ENCODE measurements at places on chromosomes 7 and 10.

DNA sequence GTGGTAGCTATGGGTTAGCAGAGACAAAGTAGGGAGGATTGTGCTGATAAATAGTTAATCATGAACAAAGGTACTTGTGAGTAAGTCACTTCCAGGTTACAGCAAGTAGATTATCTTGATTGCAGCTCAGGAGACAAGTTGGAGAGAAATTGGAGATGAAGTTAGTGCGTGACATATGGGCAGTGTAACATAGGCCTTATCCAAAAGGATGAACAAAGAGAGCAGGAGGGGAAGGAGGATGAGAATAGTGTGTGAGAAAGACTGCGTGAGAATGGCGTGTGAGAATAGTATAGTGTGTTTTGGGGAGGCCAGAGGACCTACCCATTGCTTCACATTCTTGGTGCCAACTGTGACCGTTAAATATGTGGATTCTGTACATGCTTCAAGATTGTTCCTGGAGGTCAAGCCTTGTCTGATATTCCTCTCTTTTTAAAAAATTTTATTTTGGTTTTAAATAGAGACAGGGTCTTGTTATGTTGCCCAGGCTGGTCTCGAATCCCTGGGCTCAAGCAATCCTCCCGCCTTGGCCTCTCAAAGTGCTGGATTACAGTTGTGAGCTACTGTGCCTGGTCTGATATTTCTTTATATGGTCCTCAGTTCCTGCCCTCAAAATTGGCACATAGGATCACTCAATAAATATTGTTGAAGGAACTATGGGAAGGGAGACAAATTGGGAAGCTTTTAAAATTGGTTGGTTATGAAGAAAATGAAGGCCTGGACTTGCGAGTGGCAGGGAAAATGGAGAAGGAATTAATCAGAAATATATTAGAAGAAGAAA, 3.2 kb downstream of the VCL start:
- no peak for DNase-seq

DNA sequence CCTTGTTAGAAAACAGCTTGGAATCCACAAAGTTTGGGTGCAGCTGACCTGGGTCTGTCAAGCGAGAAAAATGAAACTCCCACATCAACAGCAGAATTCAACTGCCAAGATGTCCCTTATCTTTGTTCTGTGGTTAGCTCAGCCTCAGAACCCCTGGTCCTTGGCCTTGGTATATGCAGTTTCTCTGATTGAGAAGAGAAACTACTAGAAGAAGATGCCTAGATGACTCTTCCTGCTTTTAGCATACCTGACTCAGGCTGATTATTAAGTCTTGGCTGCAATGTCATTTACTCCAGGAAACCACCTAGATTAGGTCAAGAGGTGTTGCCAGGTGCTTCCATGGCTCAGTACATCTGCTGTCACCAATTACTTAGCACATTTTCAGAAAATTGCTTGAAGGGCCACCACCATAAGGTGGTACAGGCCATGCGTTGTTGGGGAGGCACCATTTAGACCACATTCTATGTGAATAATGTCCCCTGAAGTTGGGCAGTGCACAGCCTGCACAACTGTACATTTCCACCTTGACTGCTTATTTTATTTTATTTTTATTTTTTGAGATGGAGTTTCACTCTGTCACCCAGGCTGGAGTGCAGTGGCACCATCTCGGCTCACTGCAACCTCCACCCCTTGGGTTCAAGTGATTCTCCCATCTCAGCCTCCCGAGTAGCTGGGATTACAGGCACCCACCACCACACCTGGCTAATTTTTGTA, 59.4 kb upstream of the ZNF438 start:
- no peak for DNase-seq

DNA sequence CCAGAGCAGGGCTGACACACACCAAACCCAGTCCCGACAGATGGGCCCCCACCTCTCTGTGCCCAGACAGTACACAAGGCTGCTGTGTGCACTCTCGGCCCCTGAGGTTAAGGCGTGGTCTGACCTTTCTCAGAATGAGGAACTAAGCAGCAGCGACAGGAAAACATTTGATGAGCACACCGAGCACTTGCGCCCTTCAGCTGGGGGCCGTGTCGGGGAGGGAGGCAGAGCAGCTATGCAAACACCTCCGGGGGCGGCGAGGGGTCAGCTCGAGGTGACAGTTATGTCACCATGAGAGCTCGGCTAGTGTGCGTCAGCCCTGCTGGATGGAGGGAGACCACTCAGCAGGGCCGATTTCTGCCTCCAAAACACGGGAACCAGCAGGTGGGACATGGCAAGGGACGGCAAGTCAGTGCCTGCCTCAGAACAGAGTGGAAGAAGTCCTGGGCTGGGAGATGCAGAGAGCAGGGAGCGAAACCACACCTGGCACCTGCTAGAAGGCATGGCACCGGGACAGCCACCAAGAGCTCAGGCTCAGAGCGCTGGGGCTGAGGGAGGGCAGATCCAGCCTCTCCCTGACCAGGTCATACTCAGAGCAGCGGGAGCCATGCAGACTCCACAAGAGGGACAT, 57.4 kb downstream of the CHST15 start:
- DNase-seq = no peak

DNA sequence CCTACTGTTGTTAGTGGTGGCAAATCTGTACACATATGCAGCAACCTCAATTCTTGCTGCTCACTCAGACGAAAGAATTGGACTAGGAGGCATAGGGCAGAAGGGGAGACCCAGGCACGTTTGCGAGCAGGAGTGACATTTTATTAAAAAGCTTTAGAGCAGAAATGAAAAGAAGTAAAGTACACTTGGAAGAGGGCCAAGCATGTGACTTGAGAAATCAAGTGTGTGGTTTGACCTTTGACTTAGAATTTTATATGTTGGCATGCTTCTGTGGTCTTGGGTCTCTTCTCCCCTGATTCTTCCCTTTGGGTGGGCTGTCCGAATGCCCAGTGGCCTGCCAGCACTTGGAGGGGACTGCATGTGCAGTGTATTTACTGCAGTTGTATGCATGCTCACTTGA, 205.5 kb upstream of the SEMA3D start:
- no peak for DNase-seq

DNA sequence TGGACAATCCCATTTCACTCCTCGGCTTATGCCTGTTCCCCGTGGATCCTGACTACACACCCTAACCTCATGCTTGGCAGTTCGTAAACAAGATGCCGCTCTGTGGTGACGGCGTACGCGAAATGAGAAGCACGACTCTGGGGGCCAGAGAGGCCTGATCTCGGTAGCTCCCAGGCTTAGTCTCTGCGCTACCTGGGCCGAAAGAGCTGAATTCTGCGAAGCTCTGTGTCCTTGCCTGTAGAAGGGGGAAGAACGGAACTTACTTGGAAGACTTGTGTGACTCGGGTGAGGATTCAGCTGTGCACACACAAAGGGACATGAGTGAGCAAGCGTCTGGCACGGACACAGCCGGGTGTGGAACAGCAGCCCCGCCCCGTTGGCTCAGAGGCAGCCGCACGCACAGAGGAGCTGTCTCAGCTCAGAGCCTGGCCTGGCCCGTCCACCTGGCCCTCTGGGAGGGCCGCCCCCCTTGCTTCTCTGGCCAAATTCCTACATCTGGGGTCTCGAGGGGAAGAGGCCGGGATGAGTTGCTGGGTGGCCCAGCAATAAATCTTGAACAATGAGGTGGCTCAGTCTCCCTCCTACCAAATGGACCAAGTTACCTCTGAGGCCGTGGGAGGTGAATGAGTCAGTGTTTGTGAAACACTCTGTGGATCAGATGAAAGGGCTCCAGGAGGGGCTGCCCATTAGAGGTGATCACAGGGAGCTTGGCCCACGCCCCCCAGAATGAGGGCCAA, 83.8 kb downstream of the PDGFA start:
- no peak for DNase-seq

DNA sequence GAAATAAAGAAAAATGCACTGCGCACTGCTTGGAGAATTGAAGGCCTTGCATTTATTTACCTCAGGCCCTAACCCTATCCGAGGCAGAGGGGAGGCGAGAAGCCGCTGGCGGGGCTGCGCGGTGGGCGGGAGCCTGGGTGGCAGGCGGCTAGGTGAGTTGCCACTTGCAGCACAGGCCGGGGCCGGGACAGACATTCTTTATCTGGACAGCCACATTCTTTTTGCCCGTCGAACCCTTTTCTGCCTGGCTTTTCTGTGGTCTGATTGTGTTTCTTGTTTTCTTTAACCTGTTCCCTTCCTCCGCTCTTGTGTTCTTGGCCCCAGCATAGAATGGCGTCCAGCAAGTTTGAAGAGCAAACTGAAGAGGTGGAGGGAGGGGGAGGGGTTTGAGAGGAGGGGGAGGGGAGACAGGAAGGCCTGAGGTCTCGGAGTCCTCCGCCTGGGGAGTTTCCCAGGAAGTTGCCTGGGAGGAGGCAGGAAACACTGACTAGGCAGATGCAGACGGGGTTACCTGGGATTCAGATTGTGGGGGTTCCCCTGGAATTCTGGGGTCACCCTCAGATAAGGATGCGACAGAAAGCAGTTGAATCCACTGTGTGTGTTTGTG, 5.1 kb downstream of the SHH start:
- no peak for DNase-seq

GRCh38 chr10:43955002-43955596, 306.4 kb upstream of the ZNF32 start:
- DNase-seq = no peak

DNA sequence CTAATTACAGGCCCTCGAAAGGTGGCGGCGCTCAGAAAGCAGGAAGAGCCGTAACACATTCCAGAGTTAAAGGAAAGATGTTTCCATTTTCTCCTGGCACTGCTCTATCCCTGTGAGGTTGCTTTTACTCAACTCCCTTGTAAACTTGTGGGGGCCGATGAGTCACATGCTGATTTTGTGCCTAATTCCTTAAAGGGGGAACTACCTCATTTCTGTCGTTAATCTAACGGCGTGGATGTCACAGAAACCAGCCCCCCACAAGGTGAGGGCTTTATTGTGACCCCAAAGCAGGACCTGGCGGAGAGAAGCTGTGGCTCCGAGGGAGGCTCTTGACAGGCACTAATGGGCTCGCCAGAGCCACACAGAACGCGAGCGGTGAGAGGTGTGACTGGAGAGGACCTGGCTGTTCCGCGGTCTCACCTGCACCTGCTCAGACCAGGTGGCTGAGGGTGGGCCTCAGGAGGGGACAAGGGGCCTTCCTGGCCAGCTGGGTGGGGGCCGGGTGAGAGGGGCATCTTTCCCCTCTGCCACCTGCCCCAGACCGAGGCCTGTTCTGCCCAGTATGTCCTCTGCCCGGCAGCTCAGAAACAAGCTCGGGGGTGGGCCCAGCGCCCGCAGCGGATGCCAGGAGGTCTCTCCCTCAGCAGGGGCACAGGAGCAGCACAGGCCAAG, 50.9 kb downstream of the CALML3 start:
- no peak for DNase-seq

GRCh38 chr10:62437696-62438095, 63.5 kb downstream of the ZNF365 start:
- DNase-seq = no peak

- no peak for DNase-seq
Observed at GRCh38 chr7:1223196-1223981, 9.3 kb upstream of the UNCX start.

DNA sequence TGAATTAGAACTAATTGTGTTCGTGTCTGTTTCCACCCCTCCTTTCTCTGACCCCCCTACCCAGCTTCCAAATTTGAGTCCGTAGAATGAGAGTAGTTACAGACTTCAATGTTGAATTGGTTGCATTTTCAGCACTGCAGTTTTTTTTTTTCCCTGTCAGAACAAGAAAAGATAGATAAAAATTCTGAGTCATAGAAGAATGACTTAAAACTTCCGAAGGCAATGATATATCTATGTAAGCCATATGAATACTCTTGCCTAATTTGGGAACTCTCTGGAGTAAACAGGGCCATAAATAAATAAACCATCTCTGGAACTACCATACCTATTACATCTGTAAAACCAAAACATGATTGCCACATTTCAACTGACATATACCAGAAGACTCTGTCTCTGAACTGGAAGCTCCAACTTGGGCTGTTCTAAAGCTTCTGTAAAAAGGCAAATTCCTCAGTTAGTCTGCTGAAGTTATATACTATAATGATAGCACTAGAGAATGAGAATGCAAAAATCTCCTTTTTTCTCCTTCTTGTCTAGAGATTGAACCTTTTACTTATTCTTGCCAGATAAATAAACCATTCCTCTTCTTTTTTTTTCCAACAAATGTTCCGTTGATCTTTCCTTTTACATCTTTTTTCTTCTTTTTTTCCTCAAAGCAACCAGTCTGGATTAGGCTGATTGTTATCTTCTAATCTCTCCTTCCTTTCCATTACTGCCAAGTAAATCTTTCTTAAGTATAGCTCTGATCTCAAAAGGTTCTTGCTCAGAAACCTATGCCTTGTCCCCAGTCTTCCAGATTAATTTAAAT, 23.5 kb downstream of the VCL start:
- no peak for DNase-seq

DNA sequence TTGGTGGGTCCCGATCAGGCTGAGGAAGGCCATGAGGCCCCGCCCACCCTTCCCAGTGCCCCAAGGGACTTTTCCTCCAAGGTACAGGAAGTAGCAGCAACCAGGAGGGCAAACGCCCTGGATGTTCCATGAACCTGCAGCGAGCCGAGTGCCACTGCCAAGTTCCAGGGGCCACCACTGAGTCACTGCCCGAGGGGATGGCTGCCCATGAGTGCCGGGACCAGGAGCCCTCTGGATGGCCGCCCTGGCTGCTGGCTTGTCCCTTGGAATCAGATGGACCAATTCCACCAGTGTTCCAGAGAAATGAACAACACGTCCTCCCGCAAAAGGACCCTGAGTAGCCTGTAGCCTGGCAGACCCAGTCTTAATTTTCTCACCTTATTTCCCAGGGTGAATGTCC, 74.2 kb downstream of the ZRANB1 start:
- no peak for DNase-seq

DNA sequence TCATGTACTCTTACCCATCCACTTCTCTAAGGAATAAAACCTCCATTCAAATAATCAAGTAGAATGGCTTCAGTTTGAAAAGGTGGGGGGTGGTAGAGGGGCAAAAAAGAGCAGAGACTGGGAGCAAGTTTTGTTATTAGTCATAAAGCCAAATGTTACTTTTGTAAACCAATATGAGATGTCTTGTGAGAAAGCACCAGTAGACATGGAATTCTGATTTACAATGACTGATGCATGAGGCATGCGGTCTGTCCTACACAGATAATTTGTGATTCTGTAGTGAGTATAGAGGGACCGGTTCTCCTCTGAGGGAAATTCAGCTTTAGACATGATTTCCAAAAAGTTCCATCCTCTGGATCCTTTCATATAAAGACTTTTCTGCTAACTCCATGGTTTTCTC, 12.9 kb upstream of the ABCA13 start:
- no peak for DNase-seq

DNA sequence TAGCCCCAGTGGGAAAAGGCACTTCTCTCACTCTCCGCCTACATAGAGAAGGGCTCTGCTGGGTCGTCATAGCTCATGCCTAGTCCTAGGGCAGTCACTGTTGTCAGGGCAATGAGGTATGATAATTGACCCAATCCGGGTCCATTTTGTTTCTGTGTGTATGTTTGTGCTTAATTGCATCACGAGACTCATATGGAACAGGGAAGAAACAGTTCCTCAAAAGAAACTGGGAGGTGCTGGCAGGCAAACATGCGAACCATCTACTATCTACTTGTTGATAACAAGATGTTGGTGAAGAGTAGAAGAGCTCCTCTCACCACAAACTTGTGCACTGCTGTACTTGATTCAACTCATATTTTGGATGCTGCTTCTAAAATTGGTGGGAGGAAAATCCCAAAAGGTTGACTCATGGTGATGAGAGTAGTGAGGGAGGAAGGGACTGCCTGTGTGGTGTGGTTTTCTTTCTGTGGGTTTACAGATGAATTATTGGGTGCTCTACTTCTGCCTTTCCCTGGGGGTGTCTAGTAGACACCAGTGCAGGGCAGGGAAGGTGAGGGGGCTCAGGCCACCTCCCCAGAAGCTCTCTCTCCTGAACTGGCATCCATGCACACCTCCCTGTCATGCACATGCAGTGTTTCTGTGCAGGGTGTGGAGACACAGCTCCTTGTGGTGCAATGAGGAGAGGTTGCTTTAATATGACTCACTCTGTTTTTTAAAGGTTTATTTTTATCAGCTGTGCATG, 29.4 kb downstream of the LSMEM1 start:
- no peak for DNase-seq
